WERI-Rb-1 (cell line): ENCODE measurements at places on chromosomes 6 and 20.

DNA sequence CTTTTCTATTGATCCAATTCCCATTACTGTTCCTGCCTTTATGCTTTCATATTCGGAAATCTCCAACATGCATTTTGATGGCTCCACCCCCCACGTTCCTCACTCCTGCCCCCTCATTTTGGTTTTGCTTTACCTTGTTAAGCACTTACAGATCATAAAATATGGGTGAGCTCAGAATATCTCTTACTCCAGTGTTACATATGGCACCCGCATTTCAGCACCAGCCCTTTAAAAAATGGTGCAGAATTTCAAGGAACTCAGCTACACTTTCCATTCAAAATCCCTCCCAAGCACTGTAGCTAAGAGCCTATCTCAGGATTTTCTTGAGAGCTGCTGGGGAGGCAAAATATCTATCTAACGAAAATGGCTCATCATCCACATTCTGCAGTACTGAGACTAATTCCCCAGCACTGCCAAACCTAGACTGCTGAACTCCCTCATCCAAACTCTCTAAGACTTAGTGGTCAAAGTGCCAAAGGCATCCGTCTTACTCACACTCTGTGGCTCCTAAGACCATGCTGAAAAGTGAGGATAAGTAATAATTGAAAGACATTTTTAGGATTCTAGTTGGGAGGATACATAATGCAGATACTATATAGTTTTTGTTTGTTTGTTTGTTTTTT, 7.8 kb downstream of the SGK1 start:
- no peak for DNase-seq

DNA sequence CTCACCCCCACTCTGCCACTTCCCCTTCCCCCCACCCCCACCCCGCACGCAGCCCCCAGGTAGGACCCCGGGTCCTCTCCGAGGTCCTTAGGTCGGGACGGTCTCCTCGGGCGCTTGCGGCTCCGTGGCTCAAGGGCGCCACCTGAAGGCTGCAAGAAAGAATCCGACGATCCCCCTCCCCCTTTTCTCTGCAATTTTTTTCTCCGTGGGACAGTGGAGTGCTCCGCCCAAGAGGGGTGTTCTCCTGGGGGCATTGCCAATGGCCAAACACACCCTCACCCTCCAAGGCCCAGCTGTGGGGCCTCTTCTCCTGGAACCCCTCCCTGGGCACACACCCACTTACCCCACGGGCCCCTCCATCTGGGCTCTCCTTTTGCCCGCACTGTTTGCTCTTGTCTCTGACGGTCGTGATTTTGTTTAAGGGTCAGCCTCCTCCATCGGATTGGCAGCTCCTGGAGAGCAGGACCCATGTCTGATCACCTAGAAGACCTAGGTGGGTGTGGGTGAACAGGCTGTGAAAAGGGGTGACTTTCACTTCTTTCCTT, 1.1 kb upstream of the TMEM74B start:
- peak; percentile 73 for DNase-seq

- DNase-seq = no peak
Observed at GRCh38 chr6:166040292-166040691, 127.4 kb downstream of the TBXT start.

- peak; percentile 94 for DNase-seq
Observed at GRCh38 chr6:40328386-40328985, 258.7 kb downstream of the LRFN2 start.

DNA sequence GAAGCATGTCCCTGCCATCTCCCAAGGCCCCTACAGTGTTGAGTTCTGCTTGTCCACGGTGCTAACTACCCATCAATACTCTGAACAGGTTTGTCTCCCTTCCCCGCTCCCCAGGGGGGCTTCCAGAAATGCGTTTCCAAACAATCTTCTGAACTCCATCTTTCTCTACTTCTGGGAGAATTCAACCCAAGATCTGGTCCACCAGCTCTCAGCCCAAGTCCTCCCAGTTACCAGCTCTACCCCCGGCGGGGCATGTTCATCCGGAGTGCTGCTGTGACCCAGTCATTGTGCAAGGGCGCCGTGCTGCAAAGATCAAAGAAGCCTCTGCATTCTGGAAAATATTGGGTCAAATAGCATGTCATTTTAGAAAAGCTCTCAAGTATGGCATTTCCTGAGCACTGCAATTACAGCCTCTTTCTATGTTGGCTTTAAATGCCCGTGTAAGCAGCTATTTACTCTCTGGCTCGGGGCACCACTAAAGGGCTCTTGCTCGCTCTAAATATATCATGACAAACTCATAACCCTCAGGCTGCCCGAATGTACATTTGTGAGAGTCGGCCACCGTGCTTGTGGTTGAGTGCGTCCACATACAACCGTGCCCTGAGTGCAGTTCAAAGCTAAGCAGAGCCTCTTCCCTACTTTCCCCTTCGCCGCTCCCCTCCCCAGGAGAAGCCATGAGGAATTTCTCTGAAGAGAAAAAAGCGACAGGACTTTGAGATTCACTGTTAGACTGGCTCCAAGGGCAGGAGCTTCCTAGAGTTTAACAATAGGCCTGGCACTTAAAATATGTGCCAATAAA, 71.6 kb downstream of the BANF2 start:
- no peak for DNase-seq
